LNCaP clone FGC (cell line): ENCODE measurements at places on chromosomes 16 and 17.

DNA sequence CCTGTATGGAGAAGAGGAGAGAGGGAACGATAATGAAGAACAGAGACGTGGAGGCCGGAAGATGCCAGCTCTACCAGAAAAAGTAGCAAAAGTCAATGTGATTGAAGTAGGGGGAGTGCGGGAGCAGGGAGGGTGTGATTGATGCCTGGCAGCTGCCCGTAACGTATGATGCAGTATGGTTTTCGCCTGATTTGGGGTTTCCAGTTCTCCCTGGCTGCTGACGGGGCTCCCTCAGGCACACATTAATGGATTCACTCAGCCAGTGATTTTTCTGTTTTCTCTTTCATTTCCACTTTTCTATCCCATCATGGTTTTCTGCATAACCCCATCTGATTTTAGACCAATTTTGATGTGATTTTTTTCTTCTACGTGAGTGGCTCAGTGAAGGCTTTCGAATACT lies 62.1 kb downstream of the PRKCA start:
- DNase-seq: no peak

DNA sequence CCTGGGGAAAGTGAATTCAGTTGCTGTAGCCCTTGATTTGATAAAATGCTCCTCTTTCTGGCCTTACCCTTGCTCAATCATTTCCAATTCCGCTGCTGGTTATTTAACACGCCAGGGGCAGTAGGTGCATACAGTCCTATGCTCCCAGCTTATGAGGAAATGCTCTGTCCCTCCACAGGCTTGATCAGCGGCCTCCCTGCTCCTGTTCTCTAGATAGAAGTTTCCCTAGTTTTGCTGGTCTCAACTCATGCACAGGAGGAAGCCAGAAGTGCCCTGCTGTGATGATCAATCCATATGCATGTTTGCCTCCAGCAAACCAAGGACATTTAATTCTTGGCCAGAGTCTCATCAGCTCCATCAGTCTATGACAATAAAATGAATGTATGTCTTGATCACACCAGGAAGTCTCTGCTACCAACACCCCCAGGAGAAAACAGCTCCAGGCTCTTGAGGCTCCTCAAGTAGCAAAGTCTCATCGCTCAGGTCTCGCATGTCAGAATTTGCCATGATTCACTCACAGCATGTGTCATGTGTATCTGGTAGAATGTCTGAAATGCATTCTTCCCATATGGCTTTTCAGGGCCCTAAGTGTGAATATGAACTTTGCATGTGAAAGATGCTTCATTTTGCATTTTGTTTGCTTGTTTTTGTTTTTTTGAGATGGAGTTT lies 208.9 kb downstream of the CDH13 start:
- DNase-seq: no peak

DNA sequence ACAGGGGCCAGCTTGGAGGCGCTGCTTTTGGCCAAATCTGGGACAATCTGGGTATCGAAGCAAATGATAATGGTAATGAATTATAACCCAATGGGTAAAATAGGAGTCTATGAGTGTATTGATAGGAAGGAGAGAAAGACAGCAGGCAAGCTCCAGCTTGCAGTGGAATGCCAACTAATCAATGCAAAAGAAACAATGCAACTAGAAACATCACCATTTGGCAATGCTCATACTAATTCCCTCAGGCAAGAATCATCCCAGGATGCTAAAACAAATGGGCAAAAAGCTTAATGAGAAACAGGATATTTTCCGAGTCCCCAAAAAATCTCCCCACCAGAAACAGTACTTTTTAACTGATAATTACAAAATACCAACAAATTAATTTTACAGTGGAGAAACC lies 64.7 kb downstream of the ADCY9 start:
- DNase-seq: no peak

- DNase-seq: no peak
Observed at GRCh38 chr16:87108941-87109340, 208.3 kb downstream of the C16orf95 start.

GRCh38 chr17:21288571-21289017 lies 4.1 kb downstream of the MAP2K3 start:
- no peak for DNase-seq

DNA sequence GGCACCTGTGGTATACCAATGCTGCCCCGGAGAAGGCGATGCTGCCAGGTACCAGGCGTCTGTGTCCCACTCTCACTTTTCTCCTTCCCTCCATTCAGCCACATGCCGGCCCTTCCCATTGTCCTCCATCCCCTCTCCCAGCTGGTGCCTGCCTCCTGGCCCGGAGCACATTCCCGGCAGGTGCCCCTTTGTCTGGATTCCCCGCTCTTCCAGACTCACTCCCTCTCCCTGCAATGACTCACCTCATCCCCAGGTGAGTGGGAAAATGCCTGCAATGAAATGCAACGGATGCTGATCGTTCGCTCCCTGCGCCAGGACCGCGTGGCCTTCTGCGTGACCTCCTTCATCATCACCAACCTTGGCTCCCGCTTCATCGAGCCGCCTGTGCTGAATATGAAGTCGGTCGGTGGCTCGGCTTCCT lies 10.4 kb upstream of the KDM6B start:
- no peak for DNase-seq

DNA sequence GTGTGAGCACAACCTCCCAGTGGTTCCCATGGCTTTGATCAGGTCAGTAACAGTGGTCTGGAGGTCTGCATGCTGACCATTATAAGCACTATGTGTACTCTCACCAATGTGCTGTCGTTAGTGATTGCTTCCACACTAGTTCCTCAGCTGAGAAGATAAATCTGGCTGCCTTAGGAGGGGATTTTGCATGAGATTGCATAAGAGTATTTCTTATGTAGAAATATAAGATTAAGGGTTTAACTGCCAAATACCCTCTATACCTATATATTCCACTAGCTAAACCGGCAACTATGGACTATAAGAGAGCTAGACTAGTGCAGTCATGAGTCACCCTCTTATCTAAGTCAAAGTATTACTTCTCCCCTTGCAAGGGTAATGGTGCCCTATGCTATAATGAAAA lies 580.2 kb downstream of the CDH11 start:
- no peak for DNase-seq

- DNase-seq: no peak
Observed at GRCh38 chr16:19295393-19295792, 9.9 kb downstream of the CLEC19A start.

- DNase-seq: no peak
Observed at GRCh38 chr16:17364319-17365210, 106.2 kb downstream of the XYLT1 start.

DNA sequence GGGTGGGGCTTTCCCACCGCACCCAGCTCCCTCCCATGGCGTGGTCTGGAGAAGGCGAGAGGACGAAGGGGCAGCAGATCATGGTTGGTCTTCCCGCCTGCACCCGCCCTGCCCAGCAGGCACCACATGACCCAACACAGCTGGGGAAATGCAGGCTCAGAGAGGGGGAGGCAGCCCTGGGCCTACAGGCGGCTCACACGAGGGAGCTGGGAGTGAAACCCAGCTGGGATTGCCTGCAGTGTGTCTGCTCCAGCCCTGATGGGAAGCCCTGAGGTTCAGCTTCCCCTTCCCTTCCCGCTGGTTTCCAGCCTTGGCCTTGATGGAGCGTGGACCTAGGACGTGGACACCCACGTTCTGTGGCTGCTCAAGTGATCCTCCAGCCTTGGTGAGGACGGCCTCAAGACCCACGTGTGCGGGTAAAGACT lies 20.0 kb upstream of the PABPN1L start:
- DNase-seq: no peak

DNA sequence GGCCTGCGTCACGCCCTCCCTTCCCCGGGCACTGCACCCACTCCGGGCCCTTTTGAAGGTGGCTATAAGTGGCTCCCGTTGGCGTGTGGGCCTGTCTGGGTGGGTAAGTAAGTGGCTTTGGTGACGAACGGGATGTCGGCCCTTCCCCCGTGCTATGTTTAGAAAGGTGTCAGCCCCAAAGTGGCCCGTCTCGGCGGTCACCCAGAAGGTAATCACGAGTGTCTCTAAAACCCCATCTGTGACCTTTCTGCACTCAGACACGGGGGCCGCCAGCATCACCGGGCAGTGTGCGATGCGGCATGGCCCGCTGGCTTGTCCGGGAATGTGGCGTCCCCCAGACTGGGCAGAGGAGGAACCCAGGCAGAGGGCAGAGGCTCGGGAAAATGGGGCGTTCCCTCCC lies 88.2 kb downstream of the IRX5 start:
- DNase-seq: no peak

GRCh38 chr16:27982184-27982583 lies 81.3 kb downstream of the GSG1L start:
- no peak for DNase-seq

DNA sequence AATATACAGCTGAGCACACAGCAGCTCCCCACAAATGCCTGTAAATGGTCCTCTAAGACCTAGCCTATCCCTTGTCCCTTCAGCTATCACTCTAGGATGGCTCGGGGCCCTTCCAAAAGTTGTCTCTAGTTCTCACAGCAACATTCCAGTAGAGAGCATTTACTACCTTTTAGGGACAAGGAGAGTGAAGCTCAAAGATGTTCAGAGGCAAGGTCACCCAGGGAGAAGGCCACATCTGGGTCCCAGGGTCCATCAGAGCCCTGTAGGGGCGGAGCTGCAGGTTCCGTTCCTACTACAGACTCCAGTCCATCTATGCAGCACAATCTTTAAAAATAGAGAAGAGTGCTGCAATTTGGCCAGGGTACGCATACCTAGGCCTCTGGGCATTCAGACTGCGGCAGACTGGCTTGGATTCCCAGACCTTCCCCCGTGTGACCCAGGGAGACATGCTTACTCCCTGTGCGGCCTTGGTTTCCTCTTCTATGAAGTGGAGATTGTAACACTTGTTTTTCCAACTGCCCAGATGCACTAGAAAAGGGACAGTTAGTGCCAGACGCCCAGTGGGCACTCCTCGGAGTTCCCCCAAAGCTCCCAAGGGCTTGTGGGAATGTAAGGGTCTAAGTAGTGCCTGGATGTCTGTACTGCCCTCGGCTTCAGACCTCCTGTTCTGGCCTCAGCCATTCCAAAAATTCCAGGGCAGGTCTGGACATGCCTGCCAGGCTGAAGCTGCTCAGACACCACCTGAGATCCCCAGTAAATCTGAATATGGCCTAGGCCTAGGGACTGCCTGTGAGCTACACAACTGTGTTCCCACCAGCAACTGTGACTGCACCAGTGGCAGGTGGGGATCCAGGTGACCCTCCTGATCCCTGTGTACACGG lies 2.5 kb downstream of the SLC12A4 start:
- DNase-seq: no peak

DNA sequence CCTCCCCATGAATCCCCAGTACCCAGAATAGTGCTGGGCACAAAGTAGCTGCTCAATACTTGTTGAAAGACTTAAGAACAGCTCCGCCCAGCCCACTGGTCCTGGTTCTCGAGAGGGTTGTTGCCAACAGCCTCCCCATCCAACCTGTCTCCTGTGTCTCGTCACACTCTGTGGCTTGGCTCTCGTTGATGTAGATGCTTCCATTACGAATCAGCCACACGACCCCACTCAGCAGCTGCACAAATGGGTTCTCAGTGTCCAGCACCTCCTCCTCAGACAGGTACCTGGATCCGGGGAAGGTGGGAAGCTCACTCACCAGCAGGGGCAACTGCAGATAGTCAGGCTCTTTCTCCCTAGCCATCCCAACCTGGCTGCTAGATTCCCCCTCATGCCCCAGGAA lies 2.1 kb downstream of the NAGPA start:
- no peak for DNase-seq

GRCh38 chr16:12422233-12422632 lies 381.5 kb downstream of the CPPED1 start:
- no peak for DNase-seq

GRCh38 chr16:58699151-58699550 lies 14.6 kb upstream of the SLC38A7 start:
- DNase-seq: no peak

- no peak for DNase-seq
Observed at GRCh38 chr17:34993031-34993430, 12.7 kb downstream of the LIG3 start.
